Activated CD8-positive, alpha-beta memory T cell treated with anti-CD3 and anti-CD28 coated beads for 4 hours (primary cell): ENCODE measurements at places on chromosomes 16 and 17.
A peak's percentile ranks its signal among the peaks of the same experiment; 100 is the strongest.

DNA sequence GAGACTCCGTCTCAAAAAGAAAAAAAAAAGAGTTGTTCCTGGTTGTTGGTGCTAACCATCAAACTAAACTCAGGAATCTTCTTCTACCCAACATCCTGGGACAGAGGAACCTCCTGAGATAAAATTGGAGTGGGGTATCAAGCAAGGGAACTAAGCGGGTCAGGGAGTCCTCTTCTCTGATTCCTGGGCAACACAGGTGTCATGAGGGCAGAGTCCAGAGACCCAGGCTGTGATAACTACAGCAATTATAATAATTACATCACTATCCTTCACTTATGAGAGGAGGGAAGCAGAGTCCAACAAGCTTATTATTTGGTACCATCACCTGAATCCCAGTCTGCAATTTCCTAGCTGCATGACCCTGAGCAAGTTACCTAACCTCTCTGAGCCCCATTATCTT, 8.1 kb downstream of the C17orf50 start:
- DNase-seq, result no peak

DNA sequence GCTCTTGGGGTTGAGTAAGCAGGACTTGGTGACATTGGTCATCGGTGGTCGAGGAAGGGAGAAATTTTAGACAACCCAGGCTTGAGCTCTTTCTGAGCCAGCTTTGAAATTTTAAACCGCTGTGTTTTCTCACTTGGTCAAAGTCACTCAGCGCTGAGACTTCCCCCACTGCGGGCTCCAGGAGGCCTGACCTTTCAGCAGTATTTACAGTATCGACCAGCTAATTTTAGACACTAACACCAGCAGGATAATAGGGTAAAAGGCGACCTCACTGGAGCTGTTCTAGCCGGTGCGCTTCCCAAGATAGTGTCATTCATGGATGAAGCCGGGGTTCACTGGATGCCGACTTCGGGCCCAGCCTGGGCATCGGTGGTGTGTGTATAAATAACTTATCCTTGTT, 29.7 kb upstream of the WSCD1 start:
- DNase-seq, result no peak

GRCh38 chr17:79706931-79707850, 23.6 kb upstream of the ENPP7 start:
- no peak for DNase-seq

GRCh38 chr17:66706851-66707450, 128.0 kb upstream of the CACNG5 start:
- DNase-seq, result no peak

GRCh38 chr17:68972119-68972704, 17.0 kb upstream of the ABCA8 start:
- DNase-seq, result no peak

DNA sequence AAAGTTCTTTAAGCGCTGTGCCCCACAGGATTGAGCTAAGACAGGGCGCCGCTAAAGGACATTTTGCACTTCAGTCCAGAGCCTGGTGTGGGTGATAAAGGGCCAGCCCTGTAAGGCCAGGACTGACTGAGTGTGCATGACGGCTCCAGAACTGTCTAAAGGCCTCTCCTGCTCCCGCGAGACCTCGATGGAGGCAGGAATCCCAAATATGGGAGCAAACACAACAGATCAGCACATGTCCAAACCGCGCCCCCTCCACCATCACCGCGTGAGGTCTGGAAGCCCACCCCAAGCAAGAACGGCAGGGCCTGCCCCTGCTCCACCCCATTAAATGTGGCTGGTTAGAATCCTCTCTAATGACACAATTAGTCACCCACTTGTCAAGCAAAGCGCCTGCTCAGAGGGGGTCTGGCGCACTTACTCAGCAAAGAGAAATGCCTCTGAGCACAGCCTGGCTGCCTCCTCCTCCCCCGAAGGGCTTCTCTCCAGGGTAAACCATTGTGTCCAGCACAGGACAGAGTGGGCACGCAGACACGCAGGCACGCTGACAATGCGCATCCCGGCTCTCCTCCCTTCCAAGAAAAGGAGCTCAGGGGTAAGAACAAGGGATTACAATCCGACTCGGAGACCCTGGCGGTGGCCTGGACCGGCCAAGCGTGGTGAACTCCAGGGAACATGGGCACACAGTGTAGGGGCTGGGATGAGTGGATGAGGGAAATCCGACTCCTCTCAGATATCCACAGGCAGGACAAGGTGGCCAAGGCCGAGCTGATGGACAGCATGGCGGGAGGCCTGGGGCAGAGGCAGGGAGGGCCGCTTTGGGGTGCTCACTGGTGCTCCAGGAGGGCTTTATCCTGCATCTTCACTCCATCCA, 1.5 kb downstream of the MXRA7 start:
- DNase-seq, result no peak

- DNase-seq, result no peak
Measured at GRCh38 chr17:65786479-65786878, 225.0 kb upstream of the AXIN2 start.

DNA sequence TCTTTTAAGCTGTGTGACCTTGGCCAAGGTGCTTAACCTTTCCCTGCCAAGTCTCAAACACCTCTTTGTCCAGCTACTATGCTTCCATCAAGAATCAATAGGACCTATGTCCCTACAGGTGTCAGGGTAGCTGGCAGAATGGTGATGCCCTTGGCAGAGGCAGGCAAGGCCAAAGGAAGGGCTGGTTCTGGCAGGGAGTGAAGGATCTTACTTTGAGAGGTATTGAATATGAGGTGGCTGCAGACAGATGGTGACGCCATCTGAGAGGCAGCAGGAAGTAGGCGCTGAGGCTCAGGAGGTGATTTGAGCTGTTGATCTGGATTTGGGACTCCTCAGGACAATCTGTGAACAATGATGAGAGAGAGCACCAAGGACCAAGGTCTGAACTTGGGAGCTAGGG, 12.5 kb downstream of the ABCC3 start:
- no peak for DNase-seq

DNA sequence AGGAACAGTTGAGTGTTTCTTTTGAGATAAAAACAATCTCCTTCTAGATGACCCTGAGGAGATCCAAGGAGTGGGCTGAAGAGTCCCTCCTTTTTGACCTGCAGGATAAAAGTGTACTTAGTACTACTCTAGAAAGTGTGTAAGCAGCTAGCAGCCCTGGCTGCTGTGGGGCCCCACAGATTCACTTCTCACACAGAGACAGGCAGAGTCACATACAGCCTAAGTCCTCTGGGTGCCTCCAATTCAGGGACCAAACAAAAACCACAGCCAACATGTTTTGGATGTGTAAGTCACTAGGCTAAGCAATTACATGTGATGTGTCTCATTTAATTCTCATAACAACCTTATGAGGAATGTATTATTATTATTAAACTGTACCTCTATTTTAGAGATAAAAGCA, 97.1 kb downstream of the TMEM100 start:
- DNase-seq, result no peak

- no peak for DNase-seq
Measured at GRCh38 chr17:20998571-20999043, 44.2 kb downstream of the USP22 start.

DNA sequence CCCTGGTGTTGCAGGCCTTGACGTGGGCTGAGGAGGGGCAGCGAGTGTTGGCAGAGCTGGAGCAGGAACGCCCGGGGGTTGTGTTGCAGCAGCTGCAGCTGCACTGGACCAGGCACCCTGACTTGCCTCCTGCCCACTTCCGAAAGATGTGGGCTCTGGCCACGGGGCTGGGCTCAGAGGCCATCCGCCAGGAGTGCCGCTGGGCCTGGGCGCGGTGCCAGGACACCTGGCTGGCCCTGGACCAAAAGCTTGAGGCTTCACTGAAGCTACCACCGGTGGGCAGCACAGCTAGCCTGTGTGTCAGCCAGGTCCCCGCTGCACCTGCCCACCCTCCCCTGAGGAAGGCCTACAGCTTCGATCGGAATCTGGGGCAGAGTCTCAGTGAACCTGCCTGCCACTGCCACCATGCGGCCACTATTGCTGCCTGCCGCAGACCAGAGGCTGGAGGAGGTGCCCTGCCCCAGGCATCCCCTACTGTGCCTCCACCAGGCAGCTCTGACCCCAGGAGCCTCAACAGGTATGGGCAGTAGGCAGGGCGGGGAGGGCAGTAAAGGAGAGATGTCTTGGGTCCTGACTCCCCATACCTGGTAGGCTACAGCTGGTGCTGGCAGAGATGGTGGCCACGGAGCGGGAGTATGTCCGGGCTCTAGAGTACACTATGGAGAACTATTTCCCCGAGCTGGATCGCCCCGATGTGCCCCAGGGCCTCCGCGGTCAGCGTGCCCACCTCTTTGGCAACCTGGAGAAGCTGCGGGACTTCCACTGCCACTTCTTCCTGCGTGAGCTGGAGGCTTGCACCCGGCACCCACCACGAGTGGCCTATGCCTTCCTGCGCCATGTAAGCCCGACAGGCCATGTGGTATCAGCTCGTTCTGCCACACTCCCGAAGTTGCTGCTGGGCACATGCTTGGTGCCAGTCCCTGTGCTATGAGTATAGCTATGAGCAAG, 5.6 kb downstream of the PLEKHG4 start:
- DNase-seq, result no peak

DNA sequence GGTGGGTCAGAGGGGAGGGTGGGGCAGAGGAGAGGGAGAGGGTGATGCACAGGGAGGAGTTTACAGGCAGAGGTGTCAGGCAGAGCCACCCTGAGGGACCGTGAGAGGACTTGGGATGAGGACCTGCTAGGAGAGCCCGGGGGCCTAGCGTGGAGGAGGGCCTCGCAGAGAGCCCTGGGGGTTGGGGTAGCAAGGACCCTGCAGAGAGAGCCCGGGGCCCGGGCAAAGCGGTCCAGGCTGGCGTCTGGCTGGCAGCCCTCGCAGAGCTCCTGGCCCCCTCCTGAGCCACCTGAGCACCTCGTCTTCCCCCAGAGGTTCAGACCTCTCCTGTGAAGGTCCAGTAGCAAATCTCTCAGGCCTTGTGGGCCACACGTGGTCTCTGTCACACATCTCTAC, 42.0 kb upstream of the ZNF469 start:
- no peak for DNase-seq

- DNase-seq, result no peak
Measured at GRCh38 chr17:49913226-49914095, 55.5 kb upstream of the DLX4 start.

GRCh38 chr17:81519284-81520020, 6.9 kb upstream of the ACTG1 start:
- peak; percentile 45 for DNase-seq

GRCh38 chr17:57819285-57819684, 30.6 kb downstream of the MRPS23 start:
- no peak for DNase-seq

DNA sequence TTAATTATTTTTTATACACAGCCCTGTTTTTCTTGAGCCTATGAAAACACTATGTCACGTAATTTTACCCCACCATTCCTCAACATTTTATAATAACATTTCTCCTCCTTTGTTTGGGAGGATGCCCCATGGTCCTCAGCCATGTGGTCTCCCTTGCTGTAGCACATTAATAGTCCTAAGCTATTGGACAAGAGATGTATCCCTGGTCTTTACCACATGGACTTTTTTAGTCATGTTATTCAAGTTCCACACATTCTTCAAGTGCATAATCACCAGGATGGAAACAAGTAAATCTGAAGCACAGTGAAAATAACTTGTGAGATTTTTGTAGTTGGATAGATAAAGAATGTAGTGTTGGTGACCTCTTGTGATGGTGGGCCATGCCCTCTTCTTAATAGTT, 2.0 kb upstream of the KRTAP2-3 start:
- DNase-seq, result no peak
